Type B pancreatic cell (in vitro differentiated cells): ENCODE measurements at places on chromosomes 6 and 20. TPM values are rescaled to one million over a fixed set of nuclear protein-coding genes. Genes with fewer than 3 reads are reported as not detected.

DNA sequence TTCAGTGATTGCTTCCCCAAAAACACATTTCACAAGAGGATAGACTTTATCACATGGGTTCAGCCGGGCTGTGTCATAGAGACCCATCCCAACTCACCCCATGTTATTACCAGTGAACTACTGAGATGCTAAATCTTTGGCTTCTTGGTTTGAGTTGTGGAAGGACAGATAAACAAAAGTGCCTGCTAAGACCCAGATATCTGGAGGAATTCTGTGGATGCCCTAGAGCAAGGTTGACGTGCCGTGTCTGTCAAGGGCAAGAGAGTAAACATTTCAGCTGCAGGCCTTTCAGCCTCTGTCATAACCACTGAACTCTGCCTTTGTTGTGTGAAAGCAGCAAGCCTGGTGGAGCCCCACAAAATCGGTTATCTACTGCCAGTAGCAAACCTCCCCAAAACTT, 11.2 kb upstream of the THBD start:
- H3K4me3 ChIP-seq: no peak overlapping the region
- peaks cover 4% of the 10 kb centered on the region for H3K27me3 ChIP-seq
- H3K4me1 ChIP-seq: peaks cover 19% of the 10 kb centered on the region
- no peaks in the 10 kb centered on the region for H3K36me3 ChIP-seq
- DNase-seq: no peak

GRCh38 chr6:53240139-53240538, 91.5 kb upstream of the GCM1 start:
- H3K4me3 ChIP-seq: no peak overlapping the region
- H3K27ac ChIP-seq: no peak overlapping the region
- H3K36me3 ChIP-seq: no peaks in the 10 kb centered on the region
- DNase-seq: no peak

PXDC1 gene
- total RNA-seq: 23.6 and 57.2 TPM in 2 replicates

DNA sequence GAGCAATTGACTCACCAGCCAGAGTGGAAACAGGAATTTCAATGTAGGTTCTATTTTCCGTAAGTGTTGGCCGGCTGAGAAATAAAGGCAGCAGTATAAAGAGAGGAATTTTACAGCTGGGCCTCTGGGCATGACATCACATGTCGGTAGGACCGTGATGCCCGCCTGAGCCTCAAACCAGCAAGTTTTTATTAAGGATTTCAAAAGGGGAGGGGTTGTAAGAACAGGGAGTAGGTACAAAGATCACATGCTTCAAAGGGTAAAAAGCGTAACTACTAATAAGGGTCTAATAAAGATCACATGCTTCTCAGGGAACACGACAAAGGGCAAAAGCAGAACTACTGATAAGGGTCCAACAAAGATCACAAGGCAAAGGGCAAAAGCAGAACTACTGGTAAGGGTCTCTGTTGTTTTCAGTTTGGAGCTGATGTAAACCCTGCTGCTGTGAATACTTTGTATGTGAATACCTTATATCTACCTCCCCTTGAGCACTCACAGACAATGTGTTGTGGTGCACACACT, 9.0 kb upstream of the TULP4 start:
- H3K27me3 ChIP-seq: no peaks in the 10 kb centered on the region
- H3K4me3 ChIP-seq: peak overlapping the region; percentile 50
- peaks cover 34% of the 10 kb centered on the region for H3K36me3 ChIP-seq
- no peak for DNase-seq
- H3K27ac ChIP-seq: peak overlapping the region; percentile 5

- no peak overlapping the region for H3K4me3 ChIP-seq
- DNase-seq: no peak
- no peak overlapping the region for H3K27ac ChIP-seq
- H3K27me3 ChIP-seq: no peaks in the 10 kb centered on the region
Observed at GRCh38 chr6:11909696-11910132, 102.4 kb upstream of the HIVEP1 start.
